GM06990 (cell line): ENCODE measurements at places on chromosomes 1 and 21.

GRCh38 chr1:230807029-230807428 is 59.8 kb downstream of the CAPN9 start:
- DNase-seq: no peak

DNA sequence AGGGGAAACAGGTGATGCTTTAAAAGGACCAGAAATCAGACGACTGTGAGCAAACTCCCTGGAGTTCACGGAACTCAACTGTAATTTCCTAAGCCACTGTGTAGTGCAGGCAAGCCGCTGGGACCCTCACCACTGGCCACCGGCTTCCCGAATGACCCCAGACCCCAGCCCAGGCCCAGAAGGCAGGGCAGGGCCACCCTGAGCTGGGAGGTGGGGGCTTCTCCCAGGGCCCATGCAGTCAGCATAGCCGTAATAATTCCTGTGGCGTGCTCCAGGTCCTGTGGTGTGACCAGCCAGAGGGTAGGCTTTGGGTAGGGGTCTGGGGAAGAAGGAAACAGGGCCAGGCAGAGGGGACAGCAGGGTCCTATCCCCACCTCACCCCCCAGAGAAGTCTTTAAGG is 3.5 kb upstream of the ARF1 start:
- no peak for DNase-seq

GRCh38 chr1:169594391-169594790 is 8.1 kb upstream of the F5 start:
- DNase-seq: peak; percentile 60

DNA sequence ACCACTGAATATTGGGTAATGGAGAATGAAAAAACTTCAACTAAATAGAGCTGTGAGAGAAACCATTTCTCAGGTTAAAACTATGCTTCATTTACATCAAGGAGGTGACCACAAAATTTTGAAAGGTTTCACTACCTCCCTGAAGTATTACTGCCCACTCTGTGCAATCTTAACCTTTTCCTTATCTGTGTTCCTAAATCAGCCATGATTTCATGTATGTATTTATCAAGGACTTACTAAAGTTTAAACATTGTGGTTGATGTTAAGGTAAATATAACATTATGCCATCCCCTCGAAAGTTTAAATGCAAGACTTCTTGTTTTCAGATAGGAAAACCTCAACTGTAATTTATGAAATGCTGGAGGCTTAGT is 84.4 kb downstream of the CLEC20A start:
- peak; percentile 29 for DNase-seq

DNA sequence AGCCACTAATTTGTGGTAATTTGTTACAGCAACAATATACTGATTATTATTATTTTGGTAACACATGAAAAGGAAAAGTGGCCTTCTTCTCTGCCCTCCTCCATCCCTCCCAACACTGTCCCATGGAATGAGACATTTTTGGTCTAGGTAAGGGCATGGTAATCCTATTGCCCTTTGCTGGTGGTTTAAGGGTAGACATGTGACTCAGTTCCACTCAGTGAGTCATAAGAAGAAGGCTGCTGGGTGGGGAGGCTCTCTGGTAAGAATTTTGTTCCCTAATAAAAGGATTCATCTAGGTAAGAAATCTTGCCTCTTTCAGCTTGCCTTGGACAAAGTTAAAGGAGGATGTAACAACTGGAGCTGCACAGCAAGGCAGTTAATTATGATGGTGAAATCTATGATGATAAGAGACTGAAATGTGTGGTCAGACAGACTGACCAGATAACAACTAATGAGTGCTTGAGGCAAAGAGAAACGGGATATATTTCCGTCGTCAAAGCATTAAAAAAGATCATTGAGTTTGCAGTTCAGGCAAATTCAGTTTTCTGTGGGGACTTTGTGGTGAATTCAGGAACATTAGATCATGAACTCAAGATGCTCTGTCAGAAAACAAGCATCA is 232.0 kb upstream of the KCNK2 start:
- no peak for DNase-seq

DNA sequence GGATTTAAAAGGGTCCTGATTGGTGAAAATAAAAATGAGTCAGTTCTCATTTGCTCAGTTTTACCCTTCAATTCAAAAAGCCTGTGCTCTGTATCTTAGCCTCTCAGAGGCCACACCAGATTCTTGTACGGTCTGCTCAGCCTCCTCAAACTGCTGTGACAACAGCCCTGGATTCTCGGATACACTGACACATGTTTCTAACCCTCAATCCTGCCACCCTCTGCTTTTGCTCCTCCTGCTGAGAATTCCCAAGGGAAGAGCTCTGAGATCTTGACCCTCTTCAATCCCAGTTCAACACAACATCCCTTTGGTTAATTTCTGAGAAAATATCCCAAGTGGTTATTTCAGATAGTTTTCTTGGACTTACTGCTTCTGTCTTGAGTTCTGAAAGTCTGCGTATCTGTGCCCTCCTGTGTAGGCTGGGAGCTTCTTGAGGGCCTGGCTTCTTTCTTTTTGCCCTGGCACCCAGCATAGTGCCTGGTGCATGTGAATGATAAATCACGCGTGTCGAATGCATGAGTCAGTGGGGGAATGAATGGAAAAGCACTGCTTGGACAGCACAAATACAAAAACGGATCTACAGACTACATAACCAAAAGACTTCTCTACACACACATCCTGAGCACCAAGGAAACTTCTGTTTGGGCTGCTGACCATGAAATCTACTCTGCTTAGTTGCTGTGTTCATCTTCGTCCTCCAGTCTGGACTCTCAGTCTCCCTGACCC is 24.5 kb downstream of the IRF2BP2 start:
- no peak for DNase-seq

DNA sequence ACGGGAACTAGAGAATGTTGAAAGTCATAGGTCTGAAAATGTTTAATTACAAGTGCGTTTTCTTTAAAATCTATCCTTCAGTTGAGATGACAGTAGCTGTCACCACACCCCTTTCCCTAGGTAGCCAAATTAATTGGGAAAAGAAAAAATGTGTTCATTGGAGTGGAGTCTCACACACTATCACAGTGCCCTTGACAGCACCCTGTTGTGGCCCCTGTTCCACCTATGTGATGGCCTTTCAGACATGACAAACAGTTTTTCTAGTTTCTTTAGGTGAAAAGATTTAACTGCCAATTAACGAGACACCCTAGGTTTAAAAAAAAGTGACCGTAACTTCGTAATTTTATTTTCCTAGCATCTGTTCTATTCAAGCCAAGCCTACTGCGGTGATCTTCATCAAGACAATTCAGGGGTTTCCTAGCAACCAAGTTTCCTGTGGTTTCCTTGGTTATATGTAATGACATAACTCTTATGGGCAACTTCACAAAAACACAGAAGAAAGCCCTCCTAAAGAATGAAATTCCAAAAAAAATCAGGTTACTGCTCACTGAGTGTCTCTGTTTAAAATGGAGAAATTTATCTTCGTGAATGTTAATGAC is 298.3 kb downstream of the PDE4B start:
- DNase-seq: no peak

DNA sequence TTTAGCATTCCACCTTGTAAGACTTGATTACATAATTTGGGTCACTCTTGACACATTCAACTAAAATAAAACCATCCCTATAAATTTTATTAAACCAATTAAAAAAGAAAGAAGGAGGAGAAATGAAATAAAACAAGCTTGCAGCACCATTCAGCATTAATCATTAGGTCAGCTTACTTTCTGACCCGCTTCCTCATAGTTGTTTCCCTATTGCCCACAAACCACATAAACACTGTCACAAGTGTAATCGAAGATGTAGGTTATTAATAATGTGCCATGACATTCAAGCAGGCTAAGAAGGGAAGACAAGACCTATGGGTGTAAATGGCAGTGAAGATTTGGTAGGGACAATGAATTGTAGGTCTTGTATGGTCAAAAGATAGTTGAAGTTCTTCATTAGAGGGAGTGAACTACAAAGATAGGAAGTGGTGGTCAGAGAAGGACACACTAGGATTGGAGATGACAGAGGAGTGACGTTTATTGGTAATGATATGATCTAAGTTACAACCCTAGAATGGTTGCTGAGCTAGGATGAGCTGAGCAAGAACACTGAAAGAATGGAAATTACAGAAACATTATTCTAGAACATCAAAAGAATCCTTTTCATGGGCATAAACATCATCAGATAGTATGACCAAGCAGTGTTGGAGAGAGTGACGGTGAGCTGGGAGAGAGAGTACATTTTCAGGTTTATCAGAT is 231.5 kb downstream of the KCNT2 start:
- no peak for DNase-seq

- DNase-seq: no peak
These were observed 44.2 kb upstream of the LPGAT1 start for GRCh38 chr1:211874521-211875347.

DNA sequence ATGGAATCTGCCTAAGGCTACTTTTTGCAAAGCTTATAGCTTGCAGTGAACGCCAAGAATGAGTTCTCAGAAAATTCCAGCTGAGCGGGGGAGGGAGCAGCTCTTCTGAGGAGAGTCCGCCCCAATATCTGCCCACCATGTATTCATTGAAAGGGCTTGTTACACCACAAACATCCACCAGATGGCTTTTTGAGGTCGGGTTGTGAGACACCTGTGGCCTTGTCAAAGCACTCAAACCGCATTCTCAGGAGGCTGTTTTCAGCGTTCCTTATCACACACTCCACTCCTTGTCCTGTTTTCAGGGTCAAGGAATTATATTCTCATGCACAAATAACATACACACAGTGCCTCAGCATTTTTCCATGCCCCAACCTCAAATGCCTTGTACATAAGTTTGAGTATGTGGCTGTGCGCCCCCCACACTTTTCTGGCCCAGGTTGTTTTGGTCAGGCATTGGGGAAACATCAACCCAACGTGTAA is 3.9 kb upstream of the C4BPB start:
- no peak for DNase-seq

- DNase-seq: no peak
These were observed 24.7 kb downstream of the VPS45 start for GRCh38 chr1:150092180-150092791.

- DNase-seq: no peak
These were observed 267.8 kb upstream of the FMN2 start for GRCh38 chr1:239823852-239824251.

- DNase-seq: no peak
These were observed 280.4 kb downstream of the BRINP2 start for GRCh38 chr1:177451191-177451590.

GRCh38 chr1:16267690-16268180 is 30.8 kb upstream of the CPLANE2 start:
- DNase-seq: no peak

- DNase-seq: no peak
These were observed 62.8 kb downstream of the EVA1C start for GRCh38 chr21:32475162-32475812.

DNA sequence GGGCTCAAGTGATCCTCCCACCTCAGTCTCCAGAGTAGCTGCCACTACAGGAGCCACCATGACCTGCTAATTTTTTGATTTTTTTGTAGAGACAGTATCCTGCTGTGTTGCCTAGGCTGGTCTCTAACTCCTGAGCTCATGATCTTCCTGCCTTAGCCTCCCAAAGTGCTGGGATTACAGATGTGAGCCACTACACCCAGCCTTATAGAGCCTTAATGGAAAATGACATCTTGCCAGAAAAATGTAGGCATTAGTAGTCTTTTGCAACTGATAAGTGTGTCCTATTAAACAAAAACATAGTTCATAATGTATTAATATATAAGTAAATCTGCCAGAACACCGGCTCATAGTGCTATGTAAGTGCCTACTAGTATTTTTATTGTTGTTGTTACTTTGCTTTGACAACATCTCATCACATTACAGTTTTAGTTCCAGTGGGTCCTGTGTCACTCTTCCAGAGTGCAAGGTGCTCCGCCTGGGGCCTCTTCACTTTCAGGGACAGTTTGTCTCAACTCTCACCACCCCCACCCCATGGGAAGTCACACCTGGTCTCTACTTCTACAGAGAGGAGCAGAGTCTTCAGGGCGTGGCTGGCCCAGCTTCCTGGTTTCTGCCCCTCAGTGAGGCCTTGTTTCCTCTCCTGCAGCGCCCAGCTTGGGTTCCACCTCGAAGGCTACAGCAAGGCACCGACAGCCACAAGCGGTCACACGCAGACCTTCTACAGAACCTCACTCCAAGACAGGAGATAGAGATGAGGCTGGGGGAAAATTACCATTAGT is 30.1 kb downstream of the RHOU start:
- no peak for DNase-seq

GRCh38 chr1:203128716-203129500 is 1.4 kb downstream of the ADORA1 start:
- DNase-seq: no peak

DNA sequence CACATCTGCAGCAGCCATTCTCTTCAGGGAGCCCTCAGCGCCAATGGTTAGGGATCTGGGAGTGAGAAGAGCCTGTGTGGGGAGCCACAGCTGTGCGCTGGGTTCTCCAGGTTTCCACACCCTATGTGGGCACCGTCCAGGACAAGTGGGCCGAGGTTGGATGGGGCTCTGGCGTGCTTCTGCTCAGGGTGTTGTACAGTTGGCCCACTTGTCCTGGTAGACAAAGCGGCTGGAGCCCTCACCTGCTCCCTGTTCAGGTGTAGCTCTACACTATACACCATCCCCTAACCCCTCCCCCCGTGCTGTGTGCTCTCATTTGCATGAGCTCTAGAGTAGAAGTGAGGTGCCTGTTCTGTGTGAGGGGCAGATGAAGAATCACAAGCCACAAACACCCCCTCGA is 12.2 kb downstream of the SH3BP5L start:
- DNase-seq: no peak

DNA sequence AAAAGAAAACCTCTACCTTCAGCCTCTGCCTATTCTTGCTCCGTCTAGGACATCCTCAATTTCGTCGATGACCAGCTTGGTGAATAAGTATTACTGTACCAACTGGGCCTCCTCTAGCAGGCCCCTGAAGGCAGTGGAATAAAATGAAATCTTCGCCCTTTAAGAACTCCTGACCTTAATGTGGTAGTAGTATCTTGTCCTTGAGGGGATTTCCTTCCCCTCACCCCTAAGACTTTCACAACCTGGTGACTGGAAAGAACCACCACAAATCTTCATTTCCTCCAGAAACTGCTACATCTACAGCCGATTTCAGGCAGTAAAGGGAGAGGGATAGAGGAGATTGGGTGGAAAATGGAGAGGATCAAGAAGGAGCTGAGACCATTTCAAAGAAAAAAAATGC is 1.6 kb upstream of the HAX1 start:
- no peak for DNase-seq

- DNase-seq: no peak
These were observed 29.7 kb upstream of the RPL11 start for GRCh38 chr1:23661887-23662286.

DNA sequence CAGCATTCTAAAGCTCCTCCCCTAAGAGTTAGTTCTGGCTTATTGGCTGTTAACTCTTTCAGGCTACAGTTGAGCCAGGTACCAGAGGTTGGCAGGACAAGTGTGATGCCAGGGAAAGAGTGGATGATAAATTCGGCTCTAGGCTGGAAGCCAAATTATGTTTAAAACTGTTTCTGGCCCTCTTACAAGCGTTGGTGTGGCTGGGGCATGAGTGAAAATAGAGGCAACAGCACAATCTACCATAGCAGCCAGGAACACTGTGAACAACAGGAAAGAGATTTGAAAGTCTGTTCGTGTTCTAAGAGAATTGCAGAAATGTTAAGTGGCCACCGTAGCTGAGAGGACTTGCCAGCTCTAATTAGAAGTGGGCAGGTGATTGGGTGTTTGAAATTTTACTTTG is 84.2 kb downstream of the CDC7 start:
- DNase-seq: no peak
